ENCODE measurements at places on chromosomes 5 and 9.

DNA sequence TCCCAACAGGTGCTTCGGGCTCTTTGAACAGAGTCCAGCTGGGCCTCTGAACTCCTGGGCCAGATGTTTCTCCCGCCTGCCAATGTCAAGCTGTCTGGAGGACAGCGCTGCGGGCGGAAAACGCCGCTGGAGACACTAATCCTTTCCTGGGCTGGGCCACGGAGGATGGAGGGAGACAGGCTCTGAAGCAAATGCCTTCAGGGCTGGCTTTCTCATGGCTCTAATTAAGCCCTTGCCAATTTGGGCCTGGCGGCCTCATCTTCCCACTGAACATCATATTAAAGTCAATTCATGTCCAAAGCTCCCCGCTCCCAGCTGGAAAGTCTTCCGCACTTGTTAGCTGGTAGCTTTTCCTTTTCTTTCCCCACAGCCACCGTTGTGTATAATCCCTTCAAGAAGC is 72.7 kb downstream of the NTNG2 start:
- DNase-seq = no peak

GRCh38 chr9:85114799-85115198 is 445.3 kb downstream of the NTRK2 start:
- no peak for DNase-seq

DNA sequence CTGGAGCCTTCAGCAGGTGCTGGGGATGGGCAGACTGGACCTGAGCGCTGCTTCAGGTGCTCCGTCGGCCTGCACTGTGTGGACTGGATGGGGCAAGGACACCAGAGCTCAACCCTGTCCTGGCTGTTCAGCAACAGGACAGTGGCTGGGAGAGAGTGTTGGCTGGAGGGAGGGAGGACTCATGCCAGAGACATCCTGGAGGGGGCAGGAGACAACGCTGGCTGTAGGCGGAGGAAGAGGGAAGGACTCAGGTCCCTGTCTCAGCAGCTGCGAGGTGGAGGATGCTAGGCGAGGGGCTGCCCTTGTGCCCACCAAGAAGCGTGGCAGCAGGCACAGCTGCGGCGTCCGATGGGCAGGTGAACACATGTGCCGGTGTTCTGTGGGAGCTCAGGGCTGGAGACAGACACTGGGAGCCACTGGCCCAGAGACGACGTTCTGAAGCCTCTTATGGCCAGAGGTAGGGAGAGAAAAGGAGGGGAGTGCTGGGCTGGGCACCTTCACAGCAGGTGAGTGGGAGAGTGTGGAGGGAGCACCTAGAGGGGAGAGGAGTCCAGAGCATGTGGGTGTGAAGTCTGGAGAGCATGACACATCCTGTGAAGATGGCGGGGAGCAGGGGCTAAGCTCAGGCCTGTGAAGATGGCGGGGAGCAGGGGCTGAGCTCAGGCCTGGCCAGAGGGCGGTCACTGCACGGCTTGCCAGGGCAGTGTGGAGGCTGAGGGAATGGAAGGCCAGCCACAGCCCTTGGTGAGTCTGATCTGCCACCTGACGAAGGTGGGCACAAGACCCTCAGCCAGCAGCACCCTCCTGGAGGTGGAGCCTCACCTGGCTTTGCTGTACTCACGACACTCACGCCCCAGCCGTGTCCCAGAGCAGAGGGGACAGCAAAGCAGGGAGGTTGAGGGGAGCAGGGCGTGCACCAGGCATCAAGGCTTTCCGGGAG is 79.1 kb upstream of the FCN1 start:
- DNase-seq = no peak

GRCh38 chr5:58447226-58447625 is 12.7 kb downstream of the PLK2 start:
- no peak for DNase-seq

- no peak for DNase-seq
Measured at GRCh38 chr5:146042628-146043279, 62.6 kb downstream of the PLAC8L1 start.

- DNase-seq = no peak
Measured at GRCh38 chr5:107817951-107818350, 147.2 kb upstream of the EFNA5 start.

All from Jurkat, Clone E6-1 (cell line).